ENCODE measurements at places on chromosomes 5 and 9. TPM values are rescaled to one million over a fixed set of nuclear protein-coding genes. Genes with fewer than 3 reads are reported as not detected.

Gene GABRP
- 1.8 TPM for total RNA-seq

Gene PCA3
- total RNA-seq: not detected

Gene ITK
- total RNA-seq: 2.8 TPM

Gene ESM1
- total RNA-seq: not detected

Gene TMEFF1
- 2.9 TPM for total RNA-seq

Gene FBLL1
- not detected for total RNA-seq

Gene UQCRQ
- total RNA-seq: 121 TPM

Gene DDX4
- total RNA-seq: not detected

Gene LECT2
- not detected for total RNA-seq

Gene SHISAL2B
- total RNA-seq: not detected

Gene CDC26
- 30.2 TPM for total RNA-seq

Gene ANKRD34B
- not detected for total RNA-seq

Gene NKD2
- total RNA-seq: not detected

Gene CDKN2B
- total RNA-seq: 85.7 TPM

Gene FCN1
- 5.3 TPM for total RNA-seq

Gene KCNIP1
- not detected for total RNA-seq

Gene ZNF474
- total RNA-seq: not detected

Gene LHX3
- not detected for total RNA-seq

Gene CDX1
- total RNA-seq: not detected

Gene IL7R
- 10.1 TPM for total RNA-seq

Gene FAM174A
- 22.6 TPM for total RNA-seq

Gene PCDHB7
- total RNA-seq: 1.5 TPM

Gene CTXN3
- not detected for total RNA-seq

Gene ADGRD2
- total RNA-seq: not detected

Gene ZBTB5
- 6.6 TPM for total RNA-seq

All from subcutaneous adipose tissue (tissue), 4 donors.